ENCODE measurements at places on chromosomes 3 and 15.

GRCh38 chr3:123984957-123985356 lies 7.0 kb downstream of the ROPN1 start:
- no peak for DNase-seq

DNA sequence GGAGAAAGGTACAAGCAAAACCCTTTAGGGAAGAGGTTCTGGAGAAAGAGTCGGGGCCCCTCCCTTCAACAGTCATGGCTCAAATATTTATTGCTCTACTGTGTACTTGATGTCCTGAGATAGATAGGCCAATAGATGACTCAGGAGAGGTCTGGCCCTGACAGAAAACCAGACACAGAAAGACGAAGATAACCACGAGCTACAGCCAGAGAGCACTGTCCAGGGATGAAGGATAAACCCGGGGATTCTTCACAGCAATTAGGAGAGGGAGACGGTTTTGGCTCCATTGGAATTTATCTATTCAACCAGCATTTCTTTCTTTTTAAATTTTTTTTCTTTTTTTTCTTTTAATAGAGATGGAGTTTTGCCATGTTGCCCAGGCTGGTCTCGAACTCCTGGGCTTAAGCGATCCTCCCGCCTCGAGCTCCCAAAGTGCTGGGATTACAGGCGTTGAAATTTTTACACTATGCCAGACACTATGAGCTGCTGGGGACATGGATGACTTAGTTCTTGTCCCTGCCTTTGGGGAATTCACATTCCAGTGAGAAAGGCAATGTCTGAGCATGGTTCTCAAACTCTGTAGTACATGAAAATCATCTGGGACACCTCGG lies 4.6 kb upstream of the CIDEC start:
- no peak for DNase-seq

- DNase-seq = no peak
Observed at GRCh38 chr15:94070356-94071295, 160.7 kb upstream of the MCTP2 start.

DNA sequence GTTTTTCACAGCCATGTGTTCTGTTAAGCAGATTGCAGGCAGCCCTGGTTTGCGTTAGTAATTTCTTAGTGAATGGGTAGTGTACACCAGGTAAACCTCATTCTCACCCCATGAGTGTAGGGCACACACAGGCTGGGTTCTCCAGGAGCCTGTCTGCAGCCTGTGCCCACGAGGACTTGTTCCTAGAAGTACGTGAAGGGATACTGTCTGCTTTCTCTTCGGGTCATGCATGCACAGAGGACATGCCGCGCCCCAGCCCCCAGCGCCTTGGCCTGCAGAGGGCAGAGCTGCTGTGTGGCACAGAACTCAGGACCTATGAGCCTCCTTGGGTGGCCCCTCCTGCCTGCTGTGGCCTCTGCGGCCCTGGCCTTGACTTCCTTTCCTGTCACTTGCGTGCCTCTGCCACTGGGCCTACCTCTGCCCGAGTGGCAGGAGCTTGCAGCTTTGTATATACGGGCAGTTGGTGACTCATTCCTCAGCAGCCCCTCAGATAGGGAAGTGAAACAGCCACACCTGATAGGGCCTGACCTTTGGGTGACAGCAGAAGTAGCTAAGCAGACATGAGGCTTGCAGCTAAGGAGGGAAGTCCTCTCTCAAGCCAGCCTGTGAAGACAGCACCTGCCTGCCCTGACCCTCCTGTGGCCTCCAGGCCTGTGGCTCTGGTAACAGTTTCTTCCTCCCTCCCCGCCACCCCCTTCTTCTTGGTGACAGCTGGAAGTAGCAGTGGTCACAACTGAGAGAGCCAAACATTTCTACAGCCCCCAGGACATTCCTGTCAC lies 19.5 kb downstream of the PPCDC start:
- DNase-seq = no peak

GRCh38 chr15:41930221-41930866 lies 36.5 kb upstream of the SPTBN5 start:
- no peak for DNase-seq

- no peak for DNase-seq
Observed at GRCh38 chr15:38059665-38060064, 125.2 kb downstream of the TMCO5A start.

DNA sequence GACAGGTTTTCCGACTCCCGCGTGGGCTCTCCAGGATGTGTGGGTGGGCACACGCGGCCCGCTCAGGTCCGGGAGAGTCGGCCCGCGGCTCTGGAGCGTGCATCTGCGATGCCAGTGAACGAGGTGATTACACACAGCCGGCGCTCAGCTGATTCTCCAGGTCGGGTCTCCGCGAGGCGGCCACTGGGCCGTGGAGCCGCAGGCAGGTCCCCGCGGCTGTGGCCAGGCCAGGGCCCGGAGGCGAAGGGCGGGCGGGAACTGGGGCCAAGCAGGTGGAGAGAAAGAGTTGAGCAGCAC lies 13.2 kb downstream of the PAK6 start:
- DNase-seq = no peak

- no peak for DNase-seq
Observed at GRCh38 chr15:60218256-60218655, 179.5 kb downstream of the ANXA2 start.

DNA sequence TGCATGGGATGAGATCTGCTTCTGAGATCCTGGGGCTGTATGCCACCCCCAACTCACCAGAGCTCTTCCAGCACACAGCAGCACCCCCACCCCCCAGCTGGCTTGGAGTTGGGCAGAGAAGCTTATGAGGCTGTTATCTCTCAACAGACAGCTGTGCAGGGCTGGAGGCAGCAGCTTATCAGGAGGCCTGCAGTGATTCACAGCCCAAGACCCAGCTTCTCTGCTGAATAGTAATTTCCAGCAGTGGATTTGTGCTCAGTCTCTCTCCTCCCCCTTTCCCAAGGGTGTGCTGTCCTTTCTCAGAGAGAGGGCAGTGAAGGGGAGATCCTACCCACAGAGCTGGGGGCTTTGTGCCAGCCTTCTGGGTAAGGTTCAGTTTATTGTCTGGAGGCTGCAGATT lies 2.1 kb downstream of the RPP25 start:
- no peak for DNase-seq

DNA sequence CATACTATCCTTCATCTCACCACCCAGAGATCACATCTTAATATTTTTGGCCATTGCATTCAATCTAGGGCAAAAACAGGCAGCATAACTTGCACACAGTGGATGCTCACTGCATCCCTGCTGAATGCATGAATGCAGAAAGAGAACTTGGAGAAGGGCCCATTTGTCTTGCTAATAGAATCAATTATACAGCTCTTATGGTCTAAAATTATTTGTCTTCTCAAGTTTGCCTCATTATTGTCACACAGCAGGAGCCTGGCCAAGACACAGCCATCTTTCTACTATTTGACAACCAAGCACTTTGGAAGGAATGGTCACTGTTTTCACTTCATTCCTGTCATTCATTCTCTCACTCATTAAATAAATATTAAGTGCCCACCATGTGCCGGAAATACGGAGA lies 1.2 kb upstream of the ARHGEF26 start:
- DNase-seq = no peak

GRCh38 chr3:139716908-139717485 lies 39.2 kb upstream of the NMNAT3 start:
- DNase-seq = no peak

DNA sequence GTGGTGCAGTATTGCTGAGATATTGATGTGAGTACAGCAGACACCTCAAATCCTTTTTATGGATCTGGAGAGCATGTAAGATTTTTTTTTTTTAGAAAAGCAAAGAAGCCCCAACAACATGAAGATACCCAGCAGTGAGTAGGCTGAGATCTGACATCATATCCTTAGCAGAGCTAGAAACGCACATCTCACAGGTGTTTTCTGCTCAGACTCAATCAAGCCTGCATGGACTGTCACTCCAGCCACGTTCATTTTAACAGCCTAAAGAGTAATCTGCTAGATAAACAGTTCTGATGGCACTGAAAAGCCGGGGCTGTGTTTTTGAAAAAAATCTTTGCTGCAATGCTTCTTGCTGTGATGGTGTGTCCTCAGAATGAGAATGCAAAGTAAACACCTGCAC lies 544.2 kb downstream of the FGF12 start:
- no peak for DNase-seq

- DNase-seq = no peak
Observed at GRCh38 chr15:90647326-90647725, 69.8 kb upstream of the BLM start.

GRCh38 chr3:180698760-180699270 lies 19.5 kb upstream of the CCDC39 start:
- no peak for DNase-seq

DNA sequence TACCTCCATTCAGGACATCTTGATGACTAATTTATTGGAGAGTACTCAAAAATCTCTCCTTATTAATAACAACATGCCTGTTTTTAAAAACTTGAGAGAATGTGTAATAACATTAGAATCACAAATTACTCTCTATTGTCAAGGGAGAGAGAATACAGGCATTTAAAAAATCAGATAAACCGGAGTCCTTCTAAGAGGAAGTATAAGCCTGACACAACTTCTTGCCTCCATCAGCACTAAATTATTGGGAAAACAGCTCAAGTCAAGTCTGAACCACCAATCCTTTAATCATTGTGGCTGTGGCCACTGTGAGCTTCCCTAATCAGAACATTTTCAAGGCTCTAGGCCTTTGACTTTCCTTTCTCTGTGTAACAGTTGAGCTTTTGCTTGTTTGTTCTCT lies 38.0 kb downstream of the SSR3 start:
- no peak for DNase-seq

GRCh38 chr3:23949784-23950183 lies 4.7 kb downstream of the NR1D2 start:
- no peak for DNase-seq

DNA sequence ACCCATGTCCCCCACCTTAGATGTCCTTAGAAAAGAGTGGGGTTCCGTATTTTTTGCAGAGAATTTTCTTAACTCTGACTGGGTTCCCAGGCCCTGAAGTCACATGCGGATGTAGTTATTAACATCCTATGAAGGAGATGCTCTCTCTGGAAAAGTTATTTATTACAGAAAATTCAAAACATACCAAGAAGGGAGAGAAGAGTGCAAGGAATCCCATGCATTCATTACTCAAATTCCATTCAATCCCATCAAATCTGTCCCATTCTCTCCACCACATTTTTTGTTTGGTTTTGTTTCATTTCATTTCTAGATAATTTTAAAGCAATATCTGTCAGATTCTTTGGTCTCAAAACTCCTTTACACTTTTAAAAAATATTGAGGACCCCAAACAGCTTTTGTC lies 34.3 kb upstream of the ANKRD34C start:
- no peak for DNase-seq

DNA sequence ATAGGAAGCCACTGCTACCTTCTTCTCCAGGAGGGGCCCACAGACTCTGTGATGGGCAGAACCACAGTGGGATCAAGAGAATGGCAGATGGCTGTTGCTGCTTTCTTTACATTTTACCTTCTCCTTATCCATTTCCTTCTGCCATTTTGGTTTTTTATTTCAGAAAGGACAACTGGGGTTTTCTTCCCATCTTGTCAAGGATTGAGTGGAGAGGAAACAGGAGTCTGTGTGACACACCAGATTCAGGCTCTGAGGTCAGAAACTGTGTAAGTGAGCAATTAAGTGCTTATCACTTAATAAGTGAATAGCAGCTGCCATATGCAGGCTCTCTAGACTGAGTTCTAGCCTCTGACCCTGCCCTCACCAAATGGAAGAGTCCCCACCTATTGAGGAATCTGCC lies 47.3 kb downstream of the ITGB5 start:
- DNase-seq = no peak

DNA sequence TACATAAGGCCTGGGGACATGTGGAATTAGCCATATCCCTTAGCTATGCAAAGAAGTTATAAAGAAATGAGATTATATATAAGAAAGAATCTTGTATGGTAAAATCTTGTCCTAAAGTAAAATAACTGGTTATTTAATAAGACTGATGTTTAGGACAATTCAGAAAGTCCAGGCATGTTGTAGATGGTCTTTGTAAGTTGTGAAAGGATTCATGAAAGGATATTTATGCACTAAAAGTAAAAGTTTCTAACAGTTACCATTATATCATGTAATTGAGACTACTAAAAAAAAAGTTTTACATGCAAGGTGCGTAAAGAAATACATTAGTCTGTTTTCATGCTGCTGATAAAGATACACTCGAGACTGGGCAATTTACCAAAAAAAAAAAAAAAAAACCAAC lies 146.3 kb downstream of the FMN1 start:
- DNase-seq = no peak

- DNase-seq = no peak
Observed at GRCh38 chr3:107404727-107405469, 27.7 kb downstream of the CCDC54 start.

DNA sequence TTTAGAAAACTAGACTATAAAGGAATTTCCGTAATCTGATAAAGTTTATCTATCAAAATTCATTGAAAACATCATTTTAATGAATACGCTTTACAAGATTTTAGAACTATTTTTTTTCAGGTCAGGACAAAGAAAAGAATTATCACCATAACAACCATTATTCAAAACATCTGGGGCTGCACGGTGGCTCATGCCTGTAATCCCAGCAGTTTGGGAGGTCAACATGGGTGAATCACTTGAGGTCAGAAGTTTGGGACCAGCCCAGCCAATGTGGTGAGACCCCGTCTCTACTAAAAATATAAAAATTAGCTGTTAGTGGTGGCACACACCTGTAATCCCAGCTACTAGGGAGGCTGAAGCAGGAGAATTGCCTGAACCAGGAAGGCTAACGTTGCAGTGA lies 260.4 kb downstream of the WNT5A start:
- DNase-seq = no peak

GRCh38 chr15:68609629-68610028 lies 30.8 kb downstream of the CORO2B start:
- DNase-seq = no peak

DNA sequence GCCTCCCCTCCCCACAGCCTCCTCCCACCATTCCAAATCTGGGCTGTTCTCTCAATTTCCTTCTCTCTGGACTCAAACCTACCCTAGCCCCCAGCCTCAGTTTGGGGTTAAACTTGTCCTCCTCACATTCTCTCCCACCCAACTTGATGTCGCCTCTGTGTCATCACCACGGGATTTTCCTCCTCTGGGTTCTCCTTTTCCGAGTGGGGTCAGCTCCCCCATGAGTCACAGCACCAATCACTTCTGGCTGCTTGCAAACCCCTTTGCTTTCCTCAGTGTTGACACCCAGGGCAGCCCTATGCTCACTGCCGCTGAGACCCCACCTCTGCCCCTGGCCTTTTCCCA lies 451 bp downstream of the CCR5AS start:
- no peak for DNase-seq

DNA sequence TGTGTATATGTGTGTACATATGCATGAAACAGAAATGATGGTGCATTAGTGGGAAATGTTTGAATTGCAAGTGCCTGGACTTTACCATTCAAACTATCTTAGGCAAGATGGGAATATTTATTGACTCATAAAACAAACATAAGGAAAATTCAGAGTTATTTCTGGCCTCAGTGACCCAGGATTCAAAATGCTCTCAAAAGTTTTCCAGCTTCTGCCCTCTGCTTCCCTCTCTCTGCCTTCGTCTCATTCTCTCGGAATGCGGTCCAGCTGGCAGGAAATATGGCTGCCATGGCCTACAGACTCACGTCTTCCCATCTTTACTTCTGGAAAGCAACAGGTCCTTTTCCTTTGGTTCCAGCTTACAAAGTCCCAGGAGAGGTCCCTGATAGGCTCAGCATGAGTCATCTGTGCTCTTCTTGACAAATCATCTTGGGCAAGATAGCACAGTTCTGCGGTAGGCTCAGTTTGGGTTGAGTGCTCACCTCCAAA lies 8.7 kb upstream of the ZNF774 start:
- DNase-seq = no peak

- DNase-seq = no peak
Observed at GRCh38 chr3:24479816-24480215, 14.8 kb downstream of the THRB start.

GRCh38 chr3:134874737-134875413 lies 79.8 kb downstream of the EPHB1 start:
- DNase-seq = no peak
